ENCODE measurements at places on chromosomes 4 and X. TPM values are rescaled to one million over a fixed set of nuclear protein-coding genes. Genes with fewer than 3 reads are reported as not detected.

DNA sequence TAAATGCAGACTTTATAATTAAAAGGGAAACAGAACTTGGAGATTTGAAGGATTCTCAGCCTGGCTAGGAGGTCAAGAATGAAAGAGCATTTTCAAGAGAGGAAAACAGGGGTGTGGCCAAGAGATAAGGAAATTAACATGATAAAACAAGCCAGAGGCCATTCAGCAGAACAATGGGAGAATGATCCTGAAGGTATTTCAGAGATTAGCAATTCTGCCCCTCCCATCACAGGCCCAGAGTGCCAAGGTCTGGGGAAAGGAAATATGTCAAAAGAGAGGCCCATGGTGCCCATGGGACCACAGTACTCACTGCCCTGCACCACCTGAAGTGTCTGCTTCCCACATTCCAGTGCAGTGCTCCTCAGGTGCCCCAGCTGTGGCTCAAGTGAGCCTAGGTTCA is 188.5 kb upstream of the STS start:
- no peak for ATAC-seq

DNA sequence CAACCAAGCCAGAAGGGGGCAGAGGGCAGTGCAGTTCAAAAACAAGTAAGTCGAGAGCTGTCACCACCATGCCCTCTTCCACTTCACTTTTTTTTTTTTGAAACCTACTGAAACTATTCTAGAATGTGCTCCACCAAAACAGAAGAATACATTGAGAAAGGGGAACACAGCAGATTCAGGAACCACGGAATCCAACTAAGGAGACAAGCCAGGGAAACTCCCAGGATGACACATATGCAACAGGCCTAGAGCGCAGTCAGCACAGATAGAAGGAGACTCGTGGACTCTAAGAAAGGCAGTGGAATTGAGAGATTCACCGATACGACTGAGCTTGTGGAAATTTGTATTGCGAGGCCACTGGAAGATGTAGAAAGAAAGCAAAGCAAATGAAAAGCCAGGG is 66.1 kb downstream of the PHKA2 start:
- ATAC-seq = no peak

DNA sequence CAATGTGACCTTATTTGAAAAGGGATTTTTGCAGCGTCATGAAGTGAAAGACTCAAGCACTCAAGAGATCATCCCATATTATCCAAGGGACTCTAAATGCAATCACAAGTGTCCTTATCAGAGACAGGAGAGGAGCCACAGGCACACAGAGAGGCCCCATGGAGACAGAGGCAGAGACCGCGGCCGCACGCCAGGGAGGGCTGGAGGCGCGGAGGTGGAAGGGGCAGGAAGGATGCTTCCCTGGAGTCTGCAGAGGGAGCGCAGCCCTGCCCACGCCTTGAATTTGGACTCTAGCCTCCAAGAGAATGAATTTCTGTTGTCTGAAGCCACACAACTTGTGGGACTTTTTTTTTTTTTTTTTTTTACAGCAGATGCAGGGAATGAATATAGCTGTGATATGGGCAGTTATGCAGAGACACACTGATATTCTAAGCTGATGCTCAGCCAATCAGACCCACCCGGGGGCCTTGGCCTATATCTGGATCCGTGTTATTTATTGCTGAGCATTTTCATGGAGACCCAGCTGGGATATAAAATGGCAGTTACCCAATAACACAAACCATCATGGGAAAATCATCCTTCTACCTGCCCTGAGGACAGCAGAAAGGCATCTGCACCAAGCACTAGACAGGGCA is 244.8 kb upstream of the PSAPL1 start:
- no peak for ATAC-seq

GRCh38 chrX:74550295-74550802 is 64.1 kb downstream of the RLIM start:
- ATAC-seq = peak; percentile 69

GRCh38 chr4:129747756-129748155 is 651.8 kb downstream of the C4orf33 start:
- no peak for ATAC-seq

DNA sequence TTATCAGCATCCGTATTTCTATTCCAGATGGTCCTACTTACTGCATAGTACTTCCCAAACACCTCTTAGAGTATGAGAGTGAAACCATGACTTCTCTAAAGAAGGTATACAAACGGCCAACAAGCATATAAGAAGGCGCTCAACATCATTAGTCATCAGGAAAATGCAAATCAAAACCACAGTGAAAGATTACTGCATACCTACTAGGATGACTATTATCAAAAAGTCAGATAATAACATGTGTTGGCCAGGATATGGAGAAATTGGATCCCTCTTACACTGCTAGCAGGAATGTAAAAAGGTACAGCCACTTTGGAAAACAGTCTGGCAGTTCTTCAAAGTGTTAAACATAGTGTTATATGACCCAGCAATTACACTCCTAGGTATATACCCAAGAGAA is 215.3 kb upstream of the CXorf66 start:
- no peak for ATAC-seq

- ATAC-seq = no peak
Observed at GRCh38 chrX:14015941-14016340, 13.8 kb downstream of the GEMIN8 start.

- ATAC-seq = peak; percentile 16
Observed at GRCh38 chr4:153257991-153258390, 53.7 kb downstream of the TRIM2 start.

DNA sequence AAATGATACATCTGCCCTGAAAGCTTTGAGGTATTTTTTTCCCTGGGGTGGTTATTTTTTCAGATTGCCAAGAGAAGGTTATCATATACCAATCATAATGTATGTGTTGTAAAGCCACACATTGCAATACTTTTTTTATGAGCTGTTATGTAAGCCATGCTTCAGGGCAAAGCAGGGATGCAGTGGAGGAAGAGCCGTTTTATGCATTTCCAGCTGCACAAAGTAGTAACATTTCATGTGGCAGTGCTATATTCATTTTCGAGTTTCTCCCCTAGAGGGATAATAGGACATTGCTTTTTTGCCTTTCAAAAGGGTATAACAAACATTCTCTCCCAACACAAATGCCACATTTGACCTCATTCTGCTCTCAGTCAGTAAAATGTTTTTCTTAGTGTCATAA is 68.5 kb downstream of the GALNT7 start:
- ATAC-seq = peak; percentile 82

DNA sequence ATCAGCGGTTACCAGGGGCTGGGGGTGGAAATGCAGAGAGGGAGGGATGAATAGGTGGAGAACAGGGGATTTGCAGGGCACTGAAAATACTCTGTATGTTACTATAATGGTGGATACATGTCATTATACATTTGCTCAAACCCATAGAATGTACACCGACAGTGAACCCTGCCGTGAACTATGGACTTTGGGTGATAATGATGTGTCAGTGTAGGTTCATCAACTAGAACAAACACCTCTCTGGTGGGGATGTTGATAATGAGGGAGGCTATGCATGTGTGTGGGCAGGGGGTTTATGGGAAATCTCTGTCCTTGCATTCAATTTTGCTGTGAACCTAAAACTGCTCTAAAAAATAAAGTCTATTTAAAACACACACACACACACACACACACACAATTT is 11.5 kb downstream of the HPSE start:
- no peak for ATAC-seq

DNA sequence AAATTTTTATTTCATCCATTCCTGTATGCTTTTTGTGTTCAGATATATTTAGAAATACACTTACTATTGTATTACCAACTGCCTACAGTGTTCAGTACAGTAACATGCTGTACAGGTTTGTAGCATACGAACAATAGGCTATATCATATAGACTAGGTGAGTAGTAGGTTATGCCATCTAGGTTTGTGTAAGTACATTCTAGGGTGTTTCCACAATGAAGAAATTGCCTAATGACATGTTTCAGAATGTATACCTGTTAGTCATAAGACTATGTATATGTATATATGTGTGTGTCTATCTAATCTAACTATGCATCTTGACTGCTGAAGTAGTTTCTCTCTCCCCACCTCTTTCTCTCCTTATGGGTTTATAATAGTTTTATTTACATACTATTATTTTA is 51.5 kb upstream of the BTC start:
- ATAC-seq = no peak

- peak; percentile 91 for ATAC-seq
Observed at GRCh38 chrX:47233333-47234113, 714 bp downstream of the USP11 start.

HEPH gene
- 1.5 TPM for total RNA-seq

NXF2 gene
- total RNA-seq = not detected

PRICKLE3 gene
- total RNA-seq = 0.79 TPM

PRPS1 gene
- 39.5 TPM for total RNA-seq

MAPK10 gene
- total RNA-seq = 59.4 TPM

FANCB gene
- total RNA-seq = 5.1 TPM

CLTRN gene
- 0.46 TPM for total RNA-seq

VCX gene
- total RNA-seq = not detected

NPY1R gene
- total RNA-seq = 1.9 TPM
